ENCODE measurements at places on chromosomes 6 and 20.

DNA sequence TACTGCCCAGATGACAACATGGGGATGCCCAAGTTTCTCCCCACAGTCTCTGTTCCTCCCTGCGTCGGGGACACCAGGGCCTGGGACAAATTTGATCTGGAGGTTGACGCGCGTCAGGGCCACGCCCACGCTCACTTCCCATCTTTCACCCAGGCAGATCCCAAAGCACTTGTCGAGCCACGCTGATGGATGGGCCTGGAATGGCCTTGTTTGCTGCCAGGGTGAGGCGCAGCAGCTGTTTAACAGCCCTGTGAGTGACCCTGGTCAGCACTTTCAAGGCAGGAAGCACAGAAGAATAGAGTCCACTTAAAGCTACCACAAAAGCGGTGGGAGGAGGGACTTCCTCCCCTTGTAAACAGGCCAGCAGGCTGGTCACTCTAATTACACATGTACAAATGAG lies 324.7 kb upstream of the JARID2 start:
- DNase-seq = no peak

GRCh38 chr6:107668743-107669474 lies 155.2 kb downstream of the SCML4 start:
- DNase-seq = peak; percentile 23

- no peak for DNase-seq
These were observed 86.9 kb upstream of the TRAF3IP2 start for GRCh38 chr6:111692327-111693164.

- peak; percentile 53 for DNase-seq
These were observed 12.8 kb upstream of the ELOVL5 start for GRCh38 chr6:53361549-53362031.

DNA sequence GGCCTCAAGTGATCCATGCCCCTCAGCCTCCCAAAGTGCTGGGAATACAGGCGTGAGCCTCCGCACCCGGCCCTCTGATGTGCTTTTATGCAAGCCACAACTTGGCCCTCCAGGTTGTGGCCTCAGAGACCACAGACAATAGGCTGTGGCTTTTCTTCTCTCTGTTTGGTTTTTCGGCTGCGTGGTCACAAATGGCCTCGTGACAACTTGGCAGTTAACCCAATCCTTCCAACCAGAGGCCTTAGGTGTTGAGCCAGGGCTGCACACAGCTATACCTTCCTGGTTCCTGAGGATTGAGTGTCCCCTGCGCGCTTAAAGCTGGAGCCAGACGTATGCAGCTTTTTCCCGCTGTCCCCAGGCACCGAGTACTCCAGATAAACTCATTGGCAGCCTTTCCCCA lies 6.3 kb upstream of the TGM3 start:
- no peak for DNase-seq

DNA sequence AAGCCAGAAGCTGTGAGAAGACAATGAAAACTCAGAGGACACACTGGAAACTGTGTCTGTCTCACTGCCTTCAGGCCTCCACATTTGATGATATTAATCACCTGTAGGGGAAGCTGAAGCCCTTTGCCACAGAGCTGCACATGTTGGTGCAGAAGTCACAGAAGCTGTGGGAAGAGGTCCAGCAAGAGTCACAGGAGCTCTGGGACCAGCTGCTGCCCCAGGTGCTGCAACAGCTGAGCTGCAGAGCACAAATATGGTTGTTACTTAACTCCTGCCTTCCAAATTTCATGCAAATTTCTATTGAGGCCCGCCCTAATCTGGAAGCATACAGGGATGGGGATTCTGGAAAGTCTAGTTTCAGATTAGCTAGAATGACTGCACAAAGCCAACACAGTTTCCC lies 169.3 kb downstream of the OGFRL1 start:
- no peak for DNase-seq

DNA sequence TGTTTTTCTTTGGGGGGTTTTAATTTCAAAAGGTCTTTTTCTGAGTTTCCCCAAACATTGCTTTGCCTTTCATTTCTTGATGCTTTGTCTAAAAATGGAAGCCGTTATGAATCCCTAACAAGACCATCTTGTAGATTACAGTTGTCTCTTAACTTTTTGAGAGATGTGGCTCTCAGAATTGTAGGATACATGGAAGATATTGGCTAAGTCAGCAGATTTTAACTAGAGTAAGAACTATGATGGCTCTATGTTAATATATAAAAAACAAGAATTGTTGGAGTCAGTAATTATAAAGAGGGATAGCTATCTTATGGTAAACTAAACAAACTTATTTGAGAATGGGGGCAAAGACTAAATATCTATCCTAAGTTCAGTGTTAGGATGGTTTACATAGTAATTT lies 96.6 kb upstream of the HS3ST5 start:
- no peak for DNase-seq

- no peak for DNase-seq
These were observed 349.4 kb upstream of the JARID2 start for GRCh38 chr6:14896475-14896874.

DNA sequence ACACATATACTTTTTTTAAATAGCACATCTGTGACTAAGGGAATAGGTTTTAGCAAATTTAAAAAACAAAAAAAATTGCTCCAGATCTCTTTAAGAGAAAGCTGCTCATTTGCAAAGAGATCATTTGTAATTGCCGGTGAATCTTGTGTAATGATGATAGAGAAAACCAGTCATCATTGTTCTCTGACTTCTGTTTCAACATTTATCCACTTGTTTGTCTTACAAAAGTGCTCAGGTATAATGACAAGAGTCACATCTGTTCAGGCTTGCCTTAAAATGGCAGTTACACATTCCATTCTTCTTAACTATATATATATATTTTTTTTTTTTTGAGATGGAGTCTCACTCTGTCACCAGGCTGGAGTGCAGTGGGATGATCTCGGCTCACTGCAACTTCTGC lies 165.2 kb downstream of the AIG1 start:
- no peak for DNase-seq

- DNase-seq = no peak
These were observed 89.3 kb downstream of the HTR1B start for GRCh38 chr6:77373955-77374354.

DNA sequence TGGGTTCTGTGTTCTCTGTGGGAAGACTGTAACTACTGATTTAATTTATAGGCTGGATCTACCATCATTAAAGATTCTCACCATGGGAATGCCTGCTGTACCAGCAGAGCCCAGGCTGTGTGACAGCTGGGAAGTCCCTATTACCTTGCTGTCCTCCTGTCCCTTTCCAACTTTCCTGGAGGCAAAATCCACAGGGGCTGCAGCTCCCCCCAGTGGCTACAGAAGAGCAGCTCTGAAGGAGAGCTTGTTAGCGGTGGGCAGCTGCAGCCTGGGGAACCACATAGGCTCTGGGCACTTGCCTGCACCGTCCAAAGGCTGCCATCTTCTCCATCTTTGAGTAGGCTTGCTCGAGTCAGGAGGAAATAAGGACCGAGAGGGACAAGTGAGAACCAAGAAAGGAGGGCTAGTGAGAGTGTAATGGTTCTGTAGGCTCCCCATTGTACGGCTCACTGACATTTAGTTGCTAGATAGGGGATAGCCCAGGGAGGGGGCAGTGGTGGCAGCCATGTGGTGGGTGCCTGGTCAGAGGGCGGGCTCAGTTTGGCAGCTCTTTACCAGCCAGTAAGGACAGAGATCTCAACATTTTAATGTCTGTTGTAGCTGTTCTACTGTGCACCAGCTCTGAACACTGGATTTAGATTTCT lies 155.1 kb upstream of the MLIP start:
- no peak for DNase-seq

- no peak for DNase-seq
These were observed 3.3 kb upstream of the TREM1 start for GRCh38 chr6:41289815-41290214.

DNA sequence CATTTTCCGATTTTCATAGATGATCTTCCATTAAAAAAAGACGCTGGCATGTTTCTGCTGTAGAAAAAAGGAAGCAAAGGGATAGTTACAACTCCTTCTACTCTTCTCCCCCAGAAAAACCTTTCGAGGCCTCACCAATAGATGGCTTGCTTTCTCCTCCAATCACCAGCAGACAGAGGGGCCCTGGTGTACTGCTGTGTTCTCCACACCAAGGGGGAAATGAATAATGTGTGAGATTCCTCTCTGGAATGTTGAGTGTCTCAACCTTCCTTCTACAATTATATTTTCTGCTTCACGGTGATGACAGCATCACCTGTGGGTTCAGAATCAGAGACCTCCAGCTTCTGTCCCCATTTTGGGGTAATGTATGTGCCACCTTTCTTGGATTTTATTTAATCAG lies 185.7 kb upstream of the FLRT3 start:
- no peak for DNase-seq

DNA sequence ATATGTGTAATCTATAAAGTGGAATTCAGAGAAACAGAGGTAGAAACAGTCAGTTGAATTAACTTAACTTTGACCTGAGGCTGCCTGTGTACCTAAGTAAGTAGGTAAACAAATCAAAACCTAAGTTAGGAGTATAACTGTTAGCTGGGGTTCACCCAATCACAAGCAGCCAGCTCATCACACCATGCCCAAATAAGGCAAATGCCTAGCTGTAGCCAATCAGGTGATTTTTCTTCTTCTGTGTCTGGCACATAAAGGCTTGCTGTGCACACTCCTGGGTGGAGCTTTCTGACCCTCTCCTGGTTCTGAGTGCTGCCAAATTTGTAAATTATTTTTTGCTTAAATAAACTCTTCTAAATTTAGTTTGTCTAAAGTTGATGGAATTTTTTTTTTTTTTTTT lies 54.7 kb upstream of the TRIM39 start:
- no peak for DNase-seq
